ENCODE measurements at places on chromosomes 1 and 21.
A peak's percentile ranks its signal among the peaks of the same experiment; 100 is the strongest.

DNA sequence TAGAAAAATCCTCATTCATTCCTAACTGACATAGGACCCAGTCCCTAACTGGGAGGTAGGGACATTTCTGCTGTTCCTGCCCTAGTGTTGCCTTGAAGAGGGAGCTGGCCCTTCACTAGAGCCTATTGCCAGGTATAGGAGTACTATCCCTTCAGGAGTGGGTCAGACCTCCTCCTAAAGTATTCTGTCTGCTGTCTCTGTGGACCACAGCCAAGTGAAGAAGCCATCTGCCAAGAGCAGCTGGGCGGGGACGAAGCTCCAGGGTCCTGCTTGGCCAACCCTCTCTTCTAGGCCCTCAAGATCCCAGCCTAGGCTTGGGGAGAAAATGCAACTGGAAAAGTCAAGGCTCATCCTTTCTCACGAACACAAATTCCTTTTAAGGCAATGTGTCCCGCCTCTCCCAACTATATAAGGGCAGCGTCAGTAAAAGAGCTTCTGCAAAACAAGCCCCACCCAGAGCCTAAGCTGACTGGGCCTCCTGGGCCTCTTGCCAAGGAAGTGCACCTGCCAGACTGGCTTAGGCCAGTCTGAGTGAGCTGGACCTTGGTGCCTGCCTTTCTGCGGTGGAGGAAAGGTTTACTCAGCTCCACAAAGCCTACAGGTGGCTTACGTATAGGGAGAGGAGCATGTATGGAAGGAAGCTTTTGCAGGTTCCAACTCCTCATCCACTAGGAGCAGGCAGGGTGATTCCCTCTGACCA, 638 bp upstream of the TUFT1 start:
- DNase-seq, result peak; percentile 84

- no peak for DNase-seq
Measured at GRCh38 chr1:240539769-240540414, 72.1 kb downstream of the GREM2 start.

GRCh38 chr21:32888971-32889370, 117.4 kb upstream of the PAXBP1 start:
- DNase-seq, result no peak

DNA sequence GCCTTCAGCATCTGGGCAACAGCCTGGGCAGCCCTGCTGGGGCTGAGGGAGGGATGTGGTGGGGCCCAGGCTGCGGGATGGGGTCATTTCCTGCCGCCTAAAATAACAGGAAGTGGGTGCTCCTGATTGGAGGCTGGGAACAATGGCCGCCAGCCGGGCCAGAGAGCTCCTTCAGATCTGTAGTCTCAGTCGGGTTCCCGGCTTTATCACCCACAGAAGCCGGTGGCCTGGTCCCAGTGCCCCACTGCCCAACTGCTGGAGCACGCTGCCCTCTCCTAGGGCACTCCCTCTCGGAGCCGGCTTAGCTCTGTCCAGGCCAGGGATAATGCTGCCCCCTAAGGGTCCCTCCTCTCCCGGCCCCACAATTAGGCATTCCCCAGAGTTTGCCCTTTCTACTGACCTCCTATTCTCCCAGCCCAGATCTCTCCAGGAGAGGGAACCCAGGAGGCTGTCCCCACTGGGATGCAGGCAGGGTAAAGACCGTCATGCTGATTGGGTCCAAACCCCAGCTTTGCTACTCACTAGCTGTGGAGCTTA, 5.1 kb downstream of the MAP7D1 start:
- no peak for DNase-seq

GRCh38 chr21:36450511-36450910, 29.4 kb downstream of the CLDN14 start:
- no peak for DNase-seq

DNA sequence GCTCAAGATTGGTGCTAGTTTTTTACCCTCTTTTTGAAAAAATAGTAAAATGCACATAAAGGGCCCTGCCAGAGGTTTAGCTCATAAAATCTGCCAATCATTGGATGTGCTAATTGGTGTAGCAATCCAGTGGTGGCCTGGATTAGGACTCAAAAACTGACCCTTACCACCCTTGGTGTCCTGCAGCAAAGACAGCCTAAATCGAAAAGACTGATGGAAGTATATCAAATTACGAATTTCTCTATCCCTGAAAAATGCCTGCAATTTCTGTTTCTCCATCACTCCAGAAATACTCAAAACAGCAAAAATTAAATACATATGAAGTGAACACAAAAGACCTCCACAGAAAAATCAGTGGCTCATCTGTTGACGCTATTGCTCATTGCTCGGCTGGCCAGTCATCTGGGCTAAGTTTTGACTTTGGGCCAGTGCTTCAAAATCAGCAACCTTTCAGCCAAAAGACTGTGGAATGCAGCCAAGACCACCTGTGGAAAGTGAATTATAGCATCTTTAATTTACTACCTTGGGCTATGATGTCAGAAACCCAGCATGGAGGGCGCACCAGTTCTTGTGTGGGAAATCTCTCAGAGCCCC, 30.0 kb downstream of the WLS start:
- no peak for DNase-seq

DNA sequence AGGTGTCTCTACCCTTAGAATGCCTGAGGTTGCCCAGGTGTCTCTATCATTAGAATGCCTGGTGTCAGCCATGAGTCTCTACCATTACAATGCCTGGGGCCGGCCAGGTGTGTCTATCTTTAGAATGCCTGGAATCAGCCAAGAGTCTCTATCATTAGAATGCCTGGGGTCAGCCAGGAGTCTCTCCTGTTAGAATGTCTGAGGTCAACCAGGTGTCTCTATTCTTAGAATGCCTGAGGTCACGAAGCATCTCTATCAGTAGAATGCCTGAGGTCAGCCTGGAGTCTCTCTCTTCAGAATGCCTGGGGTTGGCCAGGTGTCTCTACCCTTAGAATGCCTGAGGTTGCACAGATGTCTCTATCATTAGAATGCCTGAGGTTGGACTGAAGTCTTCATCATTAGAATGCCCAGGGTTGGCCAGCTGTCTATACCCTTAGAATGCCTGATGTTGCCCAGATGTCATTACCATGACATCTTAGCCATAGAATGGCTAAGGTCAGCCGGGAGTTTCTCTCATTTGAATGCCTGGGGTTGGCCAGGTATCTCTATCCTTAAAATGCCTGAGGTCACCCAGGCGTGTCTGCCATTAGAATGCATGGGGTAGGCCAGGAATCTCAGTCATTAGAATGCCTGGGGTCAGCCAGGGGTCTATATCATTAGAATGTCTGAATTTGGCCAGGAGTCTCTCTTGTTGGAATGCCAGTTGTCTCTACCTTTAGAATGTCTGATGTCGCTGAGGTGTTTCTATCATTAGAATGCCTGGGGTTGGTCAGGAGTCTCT, 44.0 kb downstream of the RNF187 start:
- DNase-seq, result no peak

Data from liver (tissue), 10 donors.